Osteoblast (primary cell): ENCODE measurements at places on chromosomes 1 and 21.

DNA sequence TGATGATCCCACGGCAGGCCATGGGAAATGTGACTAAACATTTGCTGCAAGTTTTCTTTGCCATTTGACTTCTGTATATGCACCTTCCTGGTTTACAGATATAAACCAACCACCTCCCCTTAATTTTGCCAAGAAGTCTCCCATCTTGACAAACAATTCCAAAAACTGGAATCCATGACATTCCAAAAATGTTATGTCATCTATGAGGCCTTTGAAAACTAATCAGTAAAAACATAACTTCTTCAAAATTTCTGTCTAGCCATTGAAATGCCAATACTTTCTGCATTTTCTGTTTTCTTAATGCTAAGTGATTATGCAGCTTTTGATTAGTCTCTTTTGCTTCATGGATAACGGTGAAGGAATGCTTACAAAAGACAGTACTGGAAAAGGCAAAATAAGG is 84.1 kb downstream of the LYST start:
- no peak for DNase-seq

DNA sequence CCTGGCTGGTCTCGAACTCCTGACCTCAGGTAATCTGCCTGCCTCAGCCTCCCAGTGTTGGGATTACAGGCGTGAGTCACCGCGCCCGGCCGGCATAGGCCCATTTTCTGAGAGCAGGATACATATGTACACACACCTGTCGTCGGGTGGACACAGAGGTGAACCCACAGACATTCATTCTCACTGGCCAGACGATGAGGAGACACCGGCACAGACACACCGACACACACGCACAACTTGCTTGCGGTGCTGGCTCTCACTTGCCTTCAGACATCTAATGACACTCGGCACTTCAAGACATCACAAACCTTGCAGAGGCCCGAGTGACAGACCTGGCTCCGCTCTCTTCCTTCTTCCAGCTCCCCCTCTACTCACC is 579 bp downstream of the PTCH2 start:
- DNase-seq, result no peak

- no peak for DNase-seq
Observed at GRCh38 chr21:42705746-42706374, 52.4 kb downstream of the PDE9A start.

- peak; percentile 97 for DNase-seq
Observed at GRCh38 chr1:1631782-1632420, at the start of gene MMP23B. TSS of gene MMP23B (plus strand) at chr1:1632173. CDS start at chr1:1632219, 46 bp downstream.

GRCh38 chr1:230976825-230977747 is 1.6 kb downstream of the TTC13 start:
- DNase-seq, result no peak

GRCh38 chr1:1982379-1983232 is 21.0 kb downstream of the CFAP74 start:
- peak; percentile 64 for DNase-seq

DNA sequence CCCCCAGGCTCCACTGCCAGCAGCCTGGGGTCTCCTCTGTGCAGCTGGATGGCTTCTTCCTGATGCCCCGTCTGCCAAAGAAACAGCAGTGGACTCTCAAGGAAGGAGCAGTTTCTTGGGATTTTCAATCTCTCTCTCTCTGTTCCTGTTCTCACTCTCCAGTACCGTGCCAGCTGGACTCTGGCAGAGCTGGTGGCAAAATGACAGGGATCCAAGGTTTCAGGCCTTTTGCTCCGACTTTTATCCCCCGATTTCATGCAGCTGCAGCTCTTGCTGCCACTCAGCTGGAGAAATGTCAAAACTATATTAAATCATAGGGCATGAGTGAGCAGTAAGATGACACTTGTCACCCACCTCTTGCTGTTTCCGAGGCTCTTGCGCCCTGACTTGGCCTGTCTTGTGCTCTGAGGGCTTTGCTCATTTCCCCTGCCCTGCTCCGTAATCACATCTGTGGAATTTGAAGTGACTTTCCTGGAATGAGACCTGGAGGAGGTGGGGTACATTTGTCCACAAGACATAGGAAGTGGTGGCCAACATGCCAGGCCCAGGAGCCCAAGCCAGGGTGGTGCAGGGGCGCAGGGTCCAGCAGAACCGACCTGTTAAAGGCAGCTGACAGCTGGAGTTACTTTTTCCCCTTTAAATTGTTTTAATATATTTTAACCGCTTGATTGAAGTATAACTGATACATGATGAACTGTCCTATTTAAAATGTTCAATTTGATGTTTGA is 576.2 kb downstream of the PTPRU start:
- no peak for DNase-seq

DNA sequence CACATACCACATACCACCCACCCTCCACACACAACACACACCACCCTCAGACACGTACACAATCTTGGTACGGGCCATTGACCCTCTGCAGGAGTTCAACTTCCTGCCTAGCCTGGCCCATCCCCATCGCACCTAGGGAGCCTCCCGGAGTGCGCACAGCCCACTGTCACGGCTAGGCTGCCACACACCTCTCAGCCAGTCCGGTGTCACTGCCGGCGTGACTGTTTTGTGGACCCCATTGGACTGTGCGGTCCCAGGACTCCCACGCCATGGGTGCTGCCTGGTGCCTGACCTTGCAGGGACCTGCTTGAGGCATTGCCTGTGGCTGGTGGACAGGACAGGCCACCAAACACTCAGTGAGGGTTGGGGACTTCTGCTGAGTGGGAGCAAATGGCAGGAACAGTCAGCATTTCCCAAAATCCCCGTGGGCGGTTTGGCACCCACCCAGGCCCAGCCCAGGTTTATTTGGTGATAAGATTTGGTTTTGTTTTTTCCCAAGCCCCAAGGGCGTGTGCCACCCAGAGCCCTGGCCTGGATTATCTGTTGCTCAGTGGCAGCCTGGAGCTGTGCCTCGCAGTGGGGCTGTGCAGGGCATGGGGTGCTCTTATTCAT is 27.7 kb downstream of the RAB7B start:
- no peak for DNase-seq

DNA sequence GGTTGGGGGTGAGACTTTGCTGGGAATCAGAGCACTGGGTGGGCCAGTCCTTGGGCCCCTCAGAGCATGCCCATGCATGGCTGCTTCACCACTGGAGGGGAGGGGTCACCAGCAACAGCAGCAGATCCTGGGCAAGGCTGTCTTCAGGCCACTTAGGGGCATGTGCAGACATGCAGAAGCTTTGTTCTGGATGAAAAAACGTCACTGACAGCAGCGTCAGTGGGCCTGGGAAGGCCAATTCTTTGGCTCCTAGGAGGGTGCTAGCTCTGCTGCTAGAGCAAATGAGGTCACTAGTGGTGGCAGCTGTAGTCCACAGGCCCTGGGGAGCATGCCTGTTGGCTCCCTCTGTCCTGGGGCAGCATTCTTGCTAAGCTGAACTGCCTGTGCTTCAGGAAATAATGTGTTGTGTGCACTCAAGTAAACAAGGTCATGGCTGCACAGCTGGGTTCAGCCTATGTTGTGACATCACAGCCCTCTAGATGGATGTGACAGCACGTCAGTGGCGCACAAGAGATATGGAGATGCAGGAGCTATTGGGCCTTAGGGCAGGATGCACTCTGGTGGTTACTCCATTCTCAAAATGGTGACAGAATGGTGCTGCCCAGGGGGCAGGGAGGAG is 27.0 kb downstream of the ZC3H11B start:
- no peak for DNase-seq

DNA sequence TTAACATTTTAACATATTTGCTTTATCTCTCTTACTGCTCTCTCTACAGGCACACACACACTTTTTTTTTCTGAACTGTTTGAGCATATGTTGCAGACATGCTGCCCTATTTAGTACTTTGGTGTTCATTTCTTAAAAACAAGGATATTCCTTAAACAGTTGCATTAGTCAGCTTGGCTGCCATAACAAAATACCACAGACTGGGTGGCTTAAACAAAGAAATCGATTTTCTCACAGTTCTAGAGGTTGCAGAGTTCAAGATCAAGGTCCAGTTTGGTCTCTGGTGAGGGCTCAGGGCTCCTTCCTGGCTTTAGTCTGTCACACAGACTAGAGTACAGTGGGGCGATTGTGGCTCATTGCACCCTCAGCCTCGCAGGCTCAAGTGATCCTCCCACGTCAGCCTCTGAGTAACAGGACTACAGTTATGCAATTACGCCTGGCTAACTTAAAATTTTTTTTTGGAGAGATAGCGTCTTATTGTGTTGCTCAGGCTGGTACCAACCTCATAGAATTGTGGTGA is 46.7 kb downstream of the RPRD2 start:
- peak; percentile 87 for DNase-seq

- DNase-seq, result peak; percentile 89
Observed at GRCh38 chr1:25556791-25557476, 13.5 kb downstream of the LDLRAP1 start.

DNA sequence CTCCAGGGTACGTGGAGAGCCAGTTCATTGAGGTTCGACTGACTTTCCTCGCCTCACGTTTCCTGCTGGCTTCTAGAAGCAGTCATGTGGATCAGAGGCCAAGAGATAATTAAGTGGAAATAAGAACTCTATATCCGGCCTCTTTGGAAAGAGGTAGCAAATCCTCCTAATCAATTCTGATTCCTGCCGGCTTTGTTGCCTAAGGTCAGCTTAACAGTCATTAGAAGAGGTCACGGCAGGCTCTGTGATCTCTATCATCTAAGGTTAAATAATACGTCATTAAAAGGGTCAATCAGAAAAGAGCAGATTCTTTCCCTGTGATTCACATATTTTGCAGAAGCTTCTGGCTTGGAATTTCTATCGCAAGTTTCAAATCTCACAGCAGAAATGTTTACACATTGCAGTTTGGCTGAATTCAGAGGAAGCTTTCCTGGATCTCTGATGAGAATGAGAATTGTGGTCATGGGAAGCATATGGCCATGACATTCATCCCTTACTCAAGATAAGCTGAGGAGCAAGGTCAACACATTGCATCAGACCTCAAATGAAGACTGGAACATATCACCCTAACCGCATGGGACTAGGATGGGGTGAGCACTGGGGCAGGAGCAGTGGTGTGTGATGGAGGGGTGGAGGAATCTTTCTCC is 189.4 kb downstream of the PBX1 start:
- DNase-seq, result no peak

DNA sequence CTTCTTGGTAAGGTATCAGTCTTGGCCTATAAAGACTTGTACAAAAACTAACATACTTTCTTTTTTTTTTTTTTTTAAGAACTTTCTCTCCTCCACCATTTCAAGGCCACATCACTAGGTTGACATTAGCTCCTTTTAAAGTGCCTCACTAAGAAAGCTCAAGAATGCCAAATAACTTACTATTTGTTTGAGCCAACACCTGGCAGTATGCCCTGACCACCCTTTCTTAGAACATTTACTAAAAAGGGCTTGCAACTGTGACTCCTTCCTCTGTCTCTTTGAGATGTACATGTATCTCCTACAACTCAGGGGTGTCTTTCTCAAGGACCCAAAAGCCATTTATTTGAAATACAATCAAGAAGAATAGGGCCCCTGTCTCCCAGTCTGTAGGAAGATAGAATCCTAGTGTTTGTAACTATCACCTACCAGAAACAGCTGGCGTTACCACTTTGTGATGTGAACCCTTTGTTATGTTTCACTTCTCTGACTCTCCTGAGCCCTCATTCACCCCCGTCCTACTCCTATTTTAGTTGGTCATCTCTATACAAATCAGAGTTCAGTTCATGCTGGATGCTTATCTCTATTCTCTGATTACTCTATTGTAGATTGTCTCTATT is 12.2 kb upstream of the SAMD13 start:
- DNase-seq, result no peak

DNA sequence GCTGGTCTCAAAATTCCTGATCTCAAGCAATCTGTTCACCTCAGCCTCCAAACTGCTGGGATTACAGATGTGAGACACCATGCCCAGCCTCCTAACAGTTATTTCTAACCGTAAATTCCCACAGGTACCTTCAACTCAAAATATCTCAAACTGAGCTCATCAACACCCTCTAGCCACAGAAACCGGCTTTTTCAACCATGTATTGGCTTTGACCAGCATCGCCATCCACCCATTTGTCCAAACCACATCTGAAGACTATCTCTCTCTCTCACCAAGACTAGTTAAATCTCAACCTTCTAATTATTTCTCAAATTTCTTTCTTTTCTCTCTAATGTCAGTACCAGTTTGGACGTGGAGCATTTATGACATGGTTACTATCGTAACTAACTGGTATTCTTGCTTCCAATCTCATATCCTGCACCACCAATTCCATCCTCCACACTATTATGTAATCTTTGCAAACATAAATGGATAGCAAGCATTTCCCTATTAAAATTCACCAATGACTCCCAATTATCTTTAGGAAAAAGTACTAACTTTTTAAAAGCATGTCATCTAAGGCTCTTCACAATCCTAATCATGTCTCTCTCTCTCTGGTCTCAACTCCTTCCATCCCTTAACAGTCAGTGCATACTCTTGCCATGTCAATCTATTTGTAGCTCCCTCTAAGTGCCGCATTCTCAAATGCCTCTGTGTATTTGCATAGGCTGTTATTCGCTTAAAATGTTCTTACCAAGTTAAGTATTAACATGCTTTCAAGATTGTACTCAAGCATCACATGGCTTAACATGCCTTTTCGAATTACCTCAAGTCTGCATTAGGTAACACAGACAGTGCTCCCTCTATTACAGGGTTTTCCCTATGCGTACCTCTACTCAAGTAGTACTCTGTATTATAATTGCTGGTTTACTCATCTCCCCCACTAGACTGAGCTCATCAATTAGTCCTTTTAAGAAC is 18.1 kb downstream of the RSBN1 start:
- DNase-seq, result no peak

GRCh38 chr21:32184485-32184884 is 94.4 kb downstream of the MIS18A start:
- no peak for DNase-seq

DNA sequence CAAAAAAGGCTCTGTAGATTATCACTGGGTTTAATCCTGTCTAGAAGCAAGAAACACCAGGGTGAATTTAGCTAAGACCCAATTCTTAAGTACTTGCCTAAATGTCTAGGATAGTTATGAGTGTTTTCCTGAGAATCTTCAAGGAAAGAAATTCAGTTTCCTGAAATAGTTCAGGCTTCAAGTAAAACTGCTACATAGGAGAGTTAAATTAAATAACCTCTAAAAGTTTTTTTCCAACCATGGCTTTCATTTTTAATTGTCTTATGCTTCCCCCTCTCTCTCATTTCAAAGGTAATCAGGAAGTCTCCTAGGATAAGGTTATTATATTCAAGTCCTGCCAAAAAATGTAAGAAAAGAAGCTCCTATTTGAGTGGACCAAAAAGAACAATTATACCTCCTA is 46.7 kb upstream of the FBXO28 start:
- DNase-seq, result no peak

GRCh38 chr1:115507901-115508300 is 133.9 kb upstream of the VANGL1 start:
- DNase-seq, result no peak

DNA sequence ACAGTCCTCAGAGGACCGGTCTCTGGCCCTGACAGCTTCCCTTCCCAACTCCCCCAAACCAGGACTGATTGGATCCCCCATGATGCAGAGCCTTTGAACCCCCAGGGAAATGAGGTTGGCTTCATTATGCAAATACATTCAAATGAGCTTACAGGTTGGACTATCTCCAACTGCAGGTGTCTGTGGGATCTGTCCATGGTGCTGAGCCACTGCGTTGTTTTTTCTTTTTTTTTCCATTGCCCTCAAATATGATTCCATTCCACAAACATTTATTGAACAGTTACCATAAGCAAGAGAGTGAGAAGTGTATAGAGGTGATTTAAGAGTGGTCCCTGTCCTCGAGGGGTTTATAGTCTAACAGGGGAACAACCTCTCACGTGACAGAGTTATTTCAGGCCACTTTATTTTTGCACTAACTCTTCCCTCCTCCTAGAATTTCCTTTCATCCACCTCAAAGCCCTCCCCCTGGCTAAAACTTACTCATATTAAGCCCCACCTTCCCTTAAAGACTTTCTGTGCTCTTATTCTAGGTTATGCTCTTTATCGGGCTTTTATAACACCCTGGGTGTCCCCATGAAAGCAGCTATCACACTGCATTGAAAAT is 21.9 kb downstream of the DLGAP3 start:
- DNase-seq, result no peak
